ENCODE measurements at places on chromosomes 3 and 15.

DNA sequence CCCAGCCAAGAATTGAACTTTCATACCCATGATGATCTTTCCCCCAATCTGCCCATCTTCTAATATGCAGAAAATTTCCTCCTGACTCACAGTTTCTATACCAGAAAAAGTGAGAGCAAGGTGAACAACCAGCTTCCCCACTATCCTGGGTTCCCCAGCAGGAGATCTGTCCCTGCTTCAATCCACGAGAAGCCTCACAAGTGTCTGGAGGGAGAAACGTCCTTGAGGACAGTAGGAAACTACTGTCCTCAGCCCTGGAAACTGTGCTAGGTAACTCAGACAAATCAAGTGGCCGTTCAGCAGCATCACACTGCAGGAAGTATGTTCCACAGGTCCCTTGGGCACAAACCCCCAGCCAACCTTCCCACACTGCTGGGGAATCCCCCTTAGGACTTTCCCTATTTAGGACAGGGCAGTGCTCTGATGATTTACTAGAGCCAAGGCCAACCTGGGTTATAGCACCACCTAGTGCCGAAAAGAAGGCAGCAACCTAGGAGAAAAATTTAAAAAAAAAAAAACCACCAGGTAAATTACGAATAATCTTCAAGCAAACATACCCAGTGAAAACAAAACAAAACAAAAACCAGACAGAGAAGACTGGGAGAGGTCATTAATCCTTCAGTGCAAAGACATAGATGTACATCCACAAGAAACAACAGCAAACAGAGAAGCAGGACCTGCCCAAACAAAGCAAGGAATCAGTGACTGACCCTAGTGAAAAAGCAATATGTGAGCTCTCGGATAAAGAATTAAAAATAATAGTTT lies 36.0 kb downstream of the MORC1 start:
- DNase-seq = no peak

DNA sequence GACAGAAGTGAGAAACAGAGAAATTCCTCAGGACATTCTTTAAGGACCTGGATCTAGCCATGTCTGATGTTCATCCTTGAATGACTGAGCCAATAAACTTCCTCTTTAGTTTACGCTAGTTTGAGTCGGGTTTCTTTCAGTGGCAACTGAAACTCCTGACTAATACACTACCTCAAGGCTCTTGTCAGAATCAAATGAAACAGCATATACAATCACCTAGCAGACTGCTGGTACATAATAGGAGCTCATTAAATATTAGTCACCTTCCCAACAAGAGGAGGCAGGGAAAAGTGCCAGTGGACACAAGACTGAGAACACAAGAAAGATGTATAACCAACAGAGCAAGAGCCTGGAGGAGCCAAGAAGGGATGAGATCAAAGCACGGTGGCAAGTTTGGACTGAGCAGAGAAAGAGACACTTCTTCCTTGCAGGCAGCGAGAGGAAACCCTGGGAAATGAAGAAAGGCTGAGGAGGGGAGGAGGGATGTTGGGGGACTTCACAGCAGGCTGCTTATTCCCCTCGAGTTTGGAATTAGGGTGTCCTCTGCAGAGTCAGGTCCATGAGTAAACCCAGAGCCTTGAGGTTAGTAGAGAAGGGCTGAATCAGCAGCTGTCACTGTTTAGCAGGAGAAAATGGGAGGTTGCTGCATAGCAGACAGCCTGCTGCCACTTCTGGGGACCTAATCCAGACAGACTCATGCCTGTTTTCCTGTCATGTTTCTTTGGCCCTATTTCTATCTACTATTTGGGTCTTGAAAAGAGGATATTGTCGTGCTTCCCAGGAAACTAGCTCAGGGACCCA lies 73.3 kb downstream of the MRPL46 start:
- no peak for DNase-seq

DNA sequence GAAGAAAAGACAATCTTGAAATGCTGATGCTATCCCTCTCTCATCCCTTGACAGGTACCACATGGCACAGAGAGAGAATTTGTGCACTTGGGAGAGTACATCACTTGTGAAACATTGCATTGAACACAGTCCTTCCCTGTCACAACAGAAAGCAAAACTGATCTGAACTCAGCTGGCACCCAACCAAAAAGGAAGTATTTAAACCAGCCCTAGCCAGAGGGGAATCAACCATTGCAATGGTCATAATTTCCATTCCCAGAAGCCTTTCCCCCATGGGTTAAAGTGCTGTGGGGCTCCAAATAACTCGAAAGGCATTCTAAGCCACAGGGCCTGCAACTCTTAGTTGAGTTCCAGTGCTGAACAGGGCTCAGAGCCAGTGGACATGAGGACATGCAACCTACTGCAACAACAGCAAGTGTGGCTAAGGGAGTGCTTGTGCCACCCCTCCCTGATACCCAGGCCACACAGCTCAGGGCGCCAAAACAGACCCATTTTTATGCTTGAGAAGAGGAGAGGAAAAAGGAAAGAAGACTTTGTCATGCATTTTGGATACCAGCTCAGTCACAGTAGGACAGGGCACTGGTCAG lies 530.8 kb upstream of the BCHE start:
- no peak for DNase-seq

DNA sequence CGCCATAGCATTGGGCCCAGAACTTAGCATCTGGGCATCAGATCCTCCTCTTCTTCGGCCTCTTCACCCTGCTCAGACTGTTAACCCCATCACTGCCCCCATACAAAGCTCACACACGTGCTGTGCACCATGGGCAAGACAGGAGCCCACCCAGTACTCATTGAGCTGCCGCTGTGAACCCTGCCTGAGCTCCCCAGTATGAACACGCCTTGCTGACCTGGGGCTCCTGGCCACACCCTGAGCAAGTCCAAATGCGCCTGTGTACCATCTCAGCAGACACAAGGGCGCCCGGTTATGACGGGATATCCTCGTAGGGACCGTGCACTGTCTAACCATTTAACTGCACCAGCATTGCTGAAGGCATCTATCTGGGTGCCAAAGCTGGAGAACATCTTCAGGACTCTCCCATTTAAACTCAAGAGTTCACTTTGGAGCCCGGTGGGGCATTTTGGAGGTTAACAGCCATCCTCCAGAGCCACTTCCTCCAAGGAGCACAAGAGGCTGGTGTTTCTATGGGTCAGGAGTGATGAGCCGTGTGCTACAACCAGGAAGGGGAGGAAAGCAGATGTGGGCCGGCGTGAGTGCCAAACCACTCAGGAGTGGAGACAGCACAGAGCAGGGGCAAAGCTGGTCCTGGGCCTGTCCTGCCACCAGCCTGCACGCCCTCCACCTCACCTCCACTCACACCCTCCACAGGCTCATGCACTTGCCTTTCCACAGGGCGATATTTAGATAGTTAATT lies 12.1 kb downstream of the PRR23E start:
- no peak for DNase-seq

- no peak for DNase-seq
Observed at GRCh38 chr15:22265056-22265945, 185.0 kb downstream of the OR4M2 start.

DNA sequence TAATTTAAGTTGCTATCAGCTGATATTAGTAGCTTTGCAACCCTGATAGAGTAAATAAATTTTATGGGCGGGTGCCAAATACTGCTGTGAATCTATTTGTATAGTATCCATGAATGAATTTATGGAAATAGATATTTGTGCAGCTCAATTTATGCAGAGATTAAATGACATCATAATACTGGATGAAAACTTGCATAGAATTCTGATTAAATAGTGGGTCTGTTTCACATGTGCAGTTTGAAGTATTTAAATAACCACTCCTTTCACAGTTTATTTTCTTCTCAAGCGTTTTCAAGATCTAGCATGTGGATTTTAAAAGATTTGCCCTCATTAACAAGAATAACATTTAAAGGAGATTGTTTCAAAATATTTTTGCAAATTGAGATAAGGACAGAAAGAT lies 70.0 kb downstream of the ECT2 start:
- DNase-seq = no peak

DNA sequence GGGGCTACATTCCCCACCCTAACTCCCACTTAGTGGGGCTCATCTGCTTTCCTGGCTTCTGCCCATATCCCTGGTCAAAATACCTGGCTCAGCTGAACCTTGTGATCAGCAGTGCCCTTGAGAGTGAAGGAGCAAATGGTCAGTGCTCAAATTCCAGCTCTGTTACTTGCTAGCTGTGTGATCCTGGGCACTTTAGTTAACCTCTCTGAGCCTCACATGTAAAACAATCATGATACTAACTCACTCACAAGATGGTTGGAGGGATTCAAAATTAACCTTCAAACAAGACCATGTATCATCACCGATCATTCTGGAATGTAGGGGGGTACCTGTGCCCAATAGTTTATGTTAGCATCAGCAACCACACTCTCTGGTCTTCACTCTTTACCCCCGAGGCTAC lies 325.6 kb upstream of the TLE3 start:
- no peak for DNase-seq

- DNase-seq = no peak
Observed at GRCh38 chr3:36166477-36166876, 213.8 kb upstream of the STAC start.

DNA sequence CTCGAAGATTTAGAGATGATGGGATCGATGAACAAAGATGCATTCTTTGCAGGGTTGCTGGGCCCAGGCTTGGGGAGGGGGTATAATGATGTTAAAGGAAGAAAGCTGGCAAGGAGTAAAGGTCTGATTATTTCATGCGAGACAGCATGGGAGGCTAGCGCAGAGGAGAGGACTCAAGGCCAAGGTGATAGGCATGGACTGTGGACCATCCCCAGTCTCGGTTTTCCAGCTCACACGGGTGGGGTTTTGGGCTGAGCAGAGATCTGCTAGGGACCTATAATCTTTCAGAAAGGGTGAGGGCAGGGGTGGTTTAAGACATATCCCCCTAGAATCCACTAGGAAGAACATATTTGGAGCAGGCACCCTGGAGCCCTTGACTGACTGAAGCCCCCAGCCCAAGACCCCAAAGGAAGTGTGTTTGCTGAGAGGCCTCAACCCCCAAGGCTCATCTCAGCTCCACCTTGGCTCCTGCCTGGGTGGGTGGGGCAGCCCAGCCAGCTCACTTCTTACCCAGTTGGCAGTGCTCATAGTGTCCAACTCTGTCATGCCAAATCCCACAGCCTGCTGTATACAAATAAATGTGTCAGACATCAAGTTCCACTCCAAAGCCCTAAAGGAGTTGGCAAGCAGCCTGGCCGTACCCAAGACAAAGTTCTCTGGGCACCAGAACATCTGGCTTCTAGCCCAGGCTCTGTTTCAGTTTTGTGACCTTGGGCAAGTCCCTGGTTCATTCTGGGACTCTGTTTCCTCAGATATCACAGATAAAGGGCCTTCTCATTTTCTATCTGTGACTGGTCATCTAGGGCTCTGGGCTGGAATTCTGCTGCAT lies 17.9 kb downstream of the ACSBG1 start:
- DNase-seq = no peak

DNA sequence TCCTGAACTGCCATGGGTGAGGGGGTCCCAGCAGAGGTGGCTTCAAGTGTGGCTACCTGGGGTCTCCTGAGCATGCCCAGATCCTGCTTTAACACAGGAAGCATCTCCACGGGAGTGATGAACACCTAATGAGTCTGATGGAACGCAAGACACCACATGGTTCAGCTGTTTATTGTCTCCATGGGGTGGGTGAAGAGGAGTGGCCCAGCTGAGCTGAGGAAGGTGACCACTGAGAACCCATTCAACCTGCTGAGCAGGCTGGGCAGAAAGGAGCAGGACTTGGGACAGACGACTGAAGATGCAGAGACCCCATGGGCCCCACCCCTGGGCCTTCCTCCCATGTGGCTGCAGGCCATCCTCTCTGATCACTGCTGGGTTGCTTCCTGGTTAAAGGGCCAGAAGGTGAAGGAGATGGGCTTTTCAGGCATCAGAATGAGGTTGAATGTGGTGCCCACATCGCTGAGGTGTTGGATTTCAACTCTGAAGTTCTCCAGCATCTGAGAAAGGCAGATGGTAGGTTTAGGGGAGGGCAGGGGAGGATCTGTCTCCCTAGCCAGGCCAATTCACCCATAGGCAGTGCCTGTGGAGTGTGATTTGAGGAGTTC lies 29.7 kb downstream of the CYP11A1 start:
- no peak for DNase-seq

GRCh38 chr3:147417551-147418295 lies 8.6 kb downstream of the ZIC1 start:
- no peak for DNase-seq

DNA sequence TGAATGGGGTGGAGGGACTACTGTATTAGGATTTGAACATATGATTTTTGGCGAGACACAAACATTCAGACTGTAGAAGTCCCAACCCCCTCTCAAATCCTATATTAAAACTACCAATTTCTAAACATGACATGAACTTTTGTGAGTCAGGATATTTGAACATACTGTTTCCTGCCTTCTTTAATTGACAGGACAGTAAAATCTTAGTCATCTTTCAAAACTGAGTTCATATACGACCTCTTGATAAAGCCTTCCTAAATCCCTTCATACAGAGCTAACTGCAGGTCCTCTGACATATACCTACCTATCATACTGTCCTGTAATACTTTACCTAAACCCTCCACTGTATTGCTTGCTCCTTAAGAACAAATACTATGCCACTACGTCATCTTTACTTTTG lies 23.5 kb downstream of the ALDH1A2 start:
- no peak for DNase-seq

DNA sequence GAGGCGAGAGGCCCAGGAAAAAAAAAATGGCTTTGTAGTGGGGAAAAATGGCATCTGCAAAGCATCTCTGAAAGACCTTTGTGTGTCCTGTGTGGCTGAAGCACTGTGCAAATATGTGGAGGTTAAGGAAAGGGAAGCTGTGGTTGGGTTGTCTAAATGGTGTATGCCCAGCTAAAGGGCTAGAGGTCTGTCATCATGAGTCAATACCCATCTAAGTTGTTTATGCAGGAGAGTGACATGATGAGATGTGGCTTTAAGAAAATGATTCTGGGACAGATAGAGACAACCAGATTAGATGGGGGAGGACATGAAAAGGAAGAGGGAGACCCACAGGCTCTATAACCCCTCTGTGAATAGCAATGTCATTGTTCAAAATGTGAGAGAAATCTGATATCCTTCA lies 280.7 kb downstream of the MFSD1 start:
- DNase-seq = no peak

- no peak for DNase-seq
Observed at GRCh38 chr15:51202783-51203182, 108.1 kb upstream of the TNFAIP8L3 start.

GRCh38 chr3:44988073-44988472 lies 12.0 kb downstream of the EXOSC7 start:
- DNase-seq = no peak

DNA sequence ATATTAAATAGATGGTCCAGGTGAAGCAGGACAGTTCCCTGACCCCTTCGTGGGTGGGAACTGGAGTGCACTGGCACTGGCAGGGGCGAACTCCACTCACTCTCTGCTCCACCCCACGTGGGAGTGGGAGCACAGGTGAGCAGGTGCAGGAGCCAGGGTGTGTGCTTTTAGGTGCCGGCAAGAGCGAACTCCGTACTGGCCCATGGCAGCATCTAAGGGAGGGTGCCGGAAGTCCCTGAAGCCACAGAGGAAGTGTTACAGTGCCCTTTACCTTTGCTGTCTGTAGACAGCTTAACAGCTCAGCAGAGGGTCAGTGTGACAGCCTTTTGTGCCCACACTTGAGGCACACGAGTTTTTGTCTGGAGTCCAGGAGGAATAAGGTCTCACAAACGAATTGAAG lies 26.7 kb upstream of the PIAS1 start:
- DNase-seq = no peak
